ENCODE measurements at places on chromosomes 3 and 15.

- no peak for DNase-seq
Observed at GRCh38 chr3:23254835-23255234, 51.7 kb downstream of the UBE2E2 start.

DNA sequence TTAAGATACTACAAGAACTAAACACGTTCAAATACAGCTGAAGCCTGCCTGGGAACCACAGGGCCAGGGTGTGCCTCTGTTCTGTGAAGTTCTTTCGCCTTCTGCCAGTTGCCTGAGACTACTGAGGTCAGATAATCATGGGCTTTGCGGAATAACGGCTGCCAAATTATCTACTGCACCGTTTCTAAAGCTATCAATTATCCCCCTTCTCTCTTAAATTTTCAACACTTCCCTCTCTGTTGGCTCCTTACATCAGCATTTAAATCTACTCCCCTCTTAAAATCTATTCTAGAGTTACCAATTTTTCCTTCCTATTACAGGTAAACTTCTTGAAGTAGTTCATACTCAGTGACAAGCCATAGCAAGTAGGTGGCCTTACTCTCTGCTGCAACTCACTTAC is 6.2 kb upstream of the NEO1 start:
- DNase-seq: no peak

DNA sequence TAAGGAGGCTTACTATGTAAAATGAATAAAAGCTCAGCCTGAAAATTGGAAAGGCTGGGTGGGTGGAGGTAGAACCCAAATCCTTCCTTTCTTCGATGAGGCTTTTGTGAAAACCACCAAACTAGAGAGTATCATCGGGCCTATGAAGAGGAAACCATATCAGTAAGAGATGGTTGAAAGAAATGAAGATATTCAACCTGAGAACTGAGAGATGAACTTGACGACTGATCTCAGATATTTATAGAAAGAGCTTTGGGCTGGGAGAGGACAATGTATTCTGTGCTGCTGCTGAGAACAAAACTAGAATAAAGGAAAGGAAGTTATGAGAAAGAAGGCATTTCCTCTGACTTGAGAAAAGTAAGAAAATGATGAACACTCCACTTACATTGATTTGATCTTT is 236.6 kb downstream of the KCNH8 start:
- DNase-seq: no peak

DNA sequence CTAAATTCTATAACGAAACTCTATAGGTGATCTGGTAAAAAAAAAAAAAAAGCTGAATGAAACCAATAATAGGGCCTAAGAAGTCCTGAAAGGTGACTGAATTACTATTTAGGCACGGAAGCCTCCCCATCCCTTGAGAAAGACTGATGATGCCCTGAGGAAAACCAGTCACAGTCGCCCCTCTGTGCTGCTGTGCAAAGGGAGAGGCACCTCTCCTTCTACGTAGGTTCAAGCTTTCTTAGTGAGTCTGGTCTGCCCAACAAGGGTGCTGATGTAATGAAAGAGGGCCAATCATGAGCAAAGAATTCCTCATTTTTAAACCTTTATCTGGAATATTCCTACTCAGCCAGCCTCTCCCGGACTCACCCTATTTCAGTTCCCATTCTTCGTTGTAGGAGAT is 11.9 kb downstream of the NPHP3 start:
- no peak for DNase-seq

DNA sequence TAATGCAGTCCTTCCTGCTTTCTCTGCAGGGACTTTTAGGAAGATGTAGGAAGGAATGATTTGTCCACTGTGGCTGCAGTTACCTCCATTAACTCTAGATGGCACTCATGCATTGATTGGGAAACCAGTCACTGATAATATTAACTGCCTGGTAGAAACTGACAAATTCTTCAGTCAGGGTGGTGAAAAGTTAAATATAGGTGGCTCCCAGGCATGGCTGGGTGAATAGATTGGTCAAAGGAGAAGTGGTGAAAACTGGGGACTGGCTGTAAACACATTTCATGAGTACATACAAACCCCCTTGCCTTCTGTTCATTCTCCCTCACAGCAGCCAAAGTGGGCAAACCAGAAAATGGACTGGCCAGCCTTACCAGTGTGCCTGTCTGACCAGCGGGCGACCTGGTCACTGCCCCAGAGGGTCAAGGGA is 333.4 kb downstream of the THSD4 start:
- peak; percentile 72 for DNase-seq

- DNase-seq: no peak
Observed at GRCh38 chr15:40856746-40857145, 12.9 kb downstream of the SPINT1 start.

DNA sequence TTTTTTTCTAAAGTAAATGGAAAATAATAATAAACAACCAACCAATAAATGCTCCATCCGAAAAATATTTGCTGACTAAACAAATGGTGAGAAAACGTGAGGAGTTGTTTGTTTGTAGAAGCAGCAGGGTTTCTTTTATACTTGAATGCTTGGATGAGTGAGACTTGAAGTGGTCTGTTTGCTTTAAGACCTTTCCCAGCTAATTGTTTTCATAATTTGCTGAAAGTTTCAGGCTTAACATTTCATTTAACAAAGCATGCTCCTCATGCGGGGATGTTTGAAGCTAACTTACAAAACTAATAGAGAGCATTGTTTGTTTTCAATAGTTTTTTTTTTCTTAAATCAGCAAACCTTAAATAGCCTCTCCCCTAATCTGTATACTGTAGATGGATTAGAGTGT is 484.6 kb downstream of the ROBO2 start:
- no peak for DNase-seq

All from Calu3 (cell line).